ENCODE measurements at places on chromosomes 13 and 19. TPM values are rescaled to one million over a fixed set of nuclear protein-coding genes. Genes with fewer than 3 reads are reported as not detected.

DNA sequence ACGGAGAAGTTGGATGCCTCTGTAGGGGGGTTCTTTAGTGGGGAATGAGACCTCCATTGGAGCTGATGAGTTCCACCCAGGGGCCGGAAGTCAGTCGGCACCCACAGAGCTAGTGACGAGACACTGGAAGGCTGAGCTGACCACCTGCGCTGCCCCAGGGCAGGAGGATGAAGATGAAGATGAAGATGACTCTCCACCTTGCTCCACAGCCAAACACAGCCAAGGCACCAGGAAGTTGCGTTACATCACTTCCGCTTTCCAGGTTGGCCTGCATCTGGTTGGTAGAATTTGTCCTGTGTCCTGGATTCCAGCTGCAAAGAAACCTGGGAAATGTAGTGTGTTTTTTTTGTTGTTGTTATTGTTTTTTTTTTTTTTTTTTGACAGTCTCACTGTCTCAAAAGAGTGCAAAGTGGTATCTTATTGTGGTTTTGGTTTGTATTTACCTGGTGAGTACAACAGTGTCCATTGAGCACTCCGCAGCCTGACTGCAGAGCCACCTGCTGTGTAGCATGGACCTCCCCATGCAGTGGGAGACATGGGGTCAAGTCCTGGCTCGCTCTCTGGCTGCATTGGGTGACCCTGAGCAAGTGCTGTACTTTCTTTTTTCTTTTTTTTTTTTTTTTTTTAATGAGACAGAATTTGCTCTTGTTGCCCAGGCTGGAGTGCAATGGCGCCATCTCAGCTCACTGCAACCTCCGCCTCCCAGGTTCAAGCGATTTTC is 1.9 kb downstream of the TBC1D17 start:
- H3K36me3 ChIP-seq = peaks cover 61% of the 10 kb centered on the region
- peak; percentile 51 for DNase-seq
- peaks cover 26% of the 10 kb centered on the region for H3K4me1 ChIP-seq
- no peaks in the 10 kb centered on the region for H3K27me3 ChIP-seq
- no peak overlapping the region for H3K4me3 ChIP-seq

GRCh38 chr13:99312493-99312883 is 5.3 kb upstream of the GPR183 start:
- H3K27ac ChIP-seq = peak overlapping the region; percentile 13
- peaks cover 55% of the 10 kb centered on the region for H3K4me1 ChIP-seq
- H3K36me3 ChIP-seq = no peaks in the 10 kb centered on the region
- no peaks in the 10 kb centered on the region for H3K27me3 ChIP-seq

DNA sequence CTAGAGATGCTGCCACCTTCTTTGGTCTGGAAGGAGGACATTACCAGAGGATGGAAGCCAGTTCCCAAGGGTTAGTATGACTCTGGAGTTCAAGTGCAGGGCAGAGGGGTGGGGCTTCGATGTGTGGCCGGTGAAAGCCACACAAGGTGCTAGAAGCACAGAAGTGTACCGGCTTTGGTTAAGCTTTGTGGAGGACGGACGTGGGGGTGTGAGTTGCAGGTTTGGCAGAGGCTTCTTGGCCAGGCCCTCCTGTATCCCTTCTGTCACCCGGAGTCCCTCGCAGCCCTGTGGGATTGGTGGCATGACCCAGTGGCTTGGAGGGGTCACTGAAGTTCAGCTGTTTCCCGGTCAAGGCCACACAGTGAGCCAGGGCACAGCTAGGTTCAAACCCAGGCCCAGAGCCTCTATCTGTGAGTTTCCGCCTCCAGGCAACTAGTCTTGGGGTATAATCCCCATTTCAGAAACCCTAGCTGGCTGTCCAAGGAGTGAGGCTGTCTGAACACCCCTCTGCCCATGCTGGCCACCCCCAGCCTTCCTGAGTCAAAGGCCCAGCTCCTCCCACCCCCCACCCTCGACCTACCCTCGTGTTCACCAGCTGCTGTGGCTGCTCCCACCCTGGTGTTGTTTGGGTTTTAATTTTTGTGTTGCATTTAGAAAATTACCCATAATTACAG is 4.6 kb upstream of the SSBP4 start:
- peak; percentile 51 for DNase-seq
- H3K27me3 ChIP-seq = no peaks in the 10 kb centered on the region
- peak overlapping the region; percentile 80 for H3K4me3 ChIP-seq
- no peaks in the 10 kb centered on the region for H3K36me3 ChIP-seq
- peak overlapping the region; percentile 97 for H3K27ac ChIP-seq

- no peaks in the 10 kb centered on the region for H3K36me3 ChIP-seq
- no peaks in the 10 kb centered on the region for H3K27me3 ChIP-seq
- no peaks in the 10 kb centered on the region for H3K4me1 ChIP-seq
- DNase-seq = no peak
- no peak overlapping the region for H3K4me3 ChIP-seq
These were observed 19.2 kb upstream of the ZC3H13 start for GRCh38 chr13:46071590-46072249.

DNA sequence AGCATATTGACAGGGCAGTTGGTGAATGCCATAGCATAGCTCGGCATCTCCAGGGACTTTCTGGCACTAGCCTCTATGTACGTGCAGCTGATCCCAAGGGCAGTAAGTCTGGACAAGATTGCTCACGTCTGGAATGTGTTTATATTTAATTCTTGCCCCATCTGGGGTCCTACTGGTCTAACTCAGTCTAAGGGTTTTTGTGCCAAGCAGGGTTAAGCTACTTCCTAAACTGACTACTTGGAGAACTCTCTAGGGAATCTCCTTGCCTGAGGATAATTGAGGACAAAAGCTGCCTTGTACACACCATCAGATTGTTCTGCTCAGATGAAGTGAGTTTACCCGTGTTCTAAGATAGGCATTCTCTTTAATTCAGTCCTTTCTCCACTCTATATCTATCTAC is 358.1 kb downstream of the MYO16 start:
- no peaks in the 10 kb centered on the region for H3K36me3 ChIP-seq
- no peaks in the 10 kb centered on the region for H3K27me3 ChIP-seq
- H3K4me3 ChIP-seq = no peak overlapping the region
- DNase-seq = no peak
- no peak overlapping the region for H3K27ac ChIP-seq

DNA sequence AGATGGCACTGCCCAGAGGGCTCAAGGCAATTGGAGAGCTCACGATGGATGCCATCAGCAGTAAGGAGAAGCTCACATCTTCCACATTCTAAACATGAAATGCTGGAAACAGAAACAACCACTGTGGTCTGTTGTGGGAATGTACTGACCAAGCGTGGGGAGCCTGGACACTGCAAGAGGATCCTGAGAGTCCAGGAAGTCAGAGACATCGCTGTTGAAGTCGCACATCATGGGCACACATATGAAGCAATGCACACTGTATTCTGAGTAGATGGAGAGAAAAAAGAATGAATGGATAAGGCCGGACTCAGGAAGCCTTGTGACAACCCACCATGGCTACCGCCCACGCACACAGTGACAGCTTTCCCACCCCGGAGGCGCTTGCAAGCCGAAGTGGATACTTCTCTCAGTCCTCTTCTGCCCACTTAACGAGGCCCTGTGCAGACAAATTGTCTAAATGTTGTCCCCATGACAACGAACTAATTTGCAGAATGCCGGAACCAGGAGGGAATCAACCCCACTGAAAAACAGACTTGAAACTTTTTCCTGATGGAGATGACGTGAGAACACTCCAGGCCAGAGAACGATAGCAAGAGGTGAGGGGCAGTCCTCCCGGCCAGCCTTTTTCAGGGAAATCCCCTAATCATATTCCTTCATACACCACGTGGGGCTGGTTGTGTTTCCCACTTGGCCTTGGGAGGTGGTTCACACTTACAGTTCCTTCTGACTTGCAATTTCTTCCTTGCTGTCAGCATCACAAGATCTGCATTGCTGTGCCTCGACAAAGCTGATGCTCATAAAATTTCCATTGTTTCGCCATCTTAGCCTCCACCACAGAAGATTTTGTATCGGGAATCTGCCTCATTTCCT is 109.6 kb upstream of the SERP2 start:
- peaks cover 11% of the 10 kb centered on the region for H3K4me1 ChIP-seq
- H3K4me3 ChIP-seq = no peak overlapping the region
- no peaks in the 10 kb centered on the region for H3K36me3 ChIP-seq

GRCh38 chr19:18790566-18791314 is at the start of gene COMP:
COMP (minus strand) TSS chr19:18791305; CDS start chr19:18791269, 36 bp downstream.
- DNase-seq = no peak
- no peak within 1 kb of the TSS for H3K27ac ChIP-seq
- peak within 1 kb of the TSS; percentile 39 for H3K4me3 ChIP-seq
- peaks cover 42% of the 10 kb centered on the region for H3K4me1 ChIP-seq

GRCh38 chr13:40153516-40153915 is 498.1 kb downstream of the COG6 start:
- peaks cover 12% of the 10 kb centered on the region for H3K4me1 ChIP-seq
- no peaks in the 10 kb centered on the region for H3K36me3 ChIP-seq
- no peak overlapping the region for H3K27ac ChIP-seq
- H3K27me3 ChIP-seq = no peaks in the 10 kb centered on the region
- H3K4me3 ChIP-seq = no peak overlapping the region

DNA sequence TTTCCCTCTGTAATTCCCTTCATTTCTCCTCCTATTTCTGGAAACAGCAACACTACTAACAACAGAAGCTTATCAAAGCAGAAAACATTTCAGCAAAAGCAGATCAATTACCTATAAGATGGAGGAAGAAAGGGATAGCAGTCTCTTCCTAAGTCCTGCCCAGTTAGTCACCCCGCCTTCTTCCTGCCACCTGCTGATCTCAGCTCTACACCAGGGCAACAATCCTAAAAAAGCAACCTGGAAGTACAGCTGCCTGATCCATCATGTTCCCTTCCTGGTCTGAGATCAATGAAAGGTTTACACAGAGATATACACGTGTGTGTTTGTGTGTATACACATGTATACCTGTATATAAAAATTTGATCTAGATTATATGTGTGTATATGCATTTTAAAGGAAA is 59.4 kb downstream of the TSC22D1 start:
- H3K36me3 ChIP-seq = no peaks in the 10 kb centered on the region
- no peaks in the 10 kb centered on the region for H3K27me3 ChIP-seq
- H3K4me3 ChIP-seq = no peak overlapping the region
- DNase-seq = no peak
- no peak overlapping the region for H3K27ac ChIP-seq
- H3K4me1 ChIP-seq = no peaks in the 10 kb centered on the region

DNA sequence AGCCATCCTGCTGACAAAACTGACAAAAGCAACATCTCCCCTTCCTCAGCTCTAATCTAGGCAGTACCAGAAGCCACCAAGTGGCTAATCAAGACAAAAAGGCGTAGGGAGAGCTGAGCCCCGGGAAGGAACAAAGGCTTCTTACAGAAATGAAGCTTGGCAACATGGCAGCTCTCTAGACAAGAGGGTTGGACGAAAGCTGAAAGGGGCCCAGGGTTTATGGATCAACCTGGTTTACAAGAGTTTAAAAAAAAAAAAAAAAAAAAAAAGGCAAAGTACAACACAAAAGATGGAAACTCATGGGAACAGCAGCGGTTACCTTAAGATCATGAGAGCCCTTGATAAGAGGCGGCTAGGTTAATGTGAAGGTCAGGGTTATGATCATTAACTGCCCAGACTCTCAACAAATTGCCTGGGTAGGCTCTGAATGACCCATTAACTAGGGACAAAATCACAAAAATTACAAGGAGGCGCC is 14.0 kb downstream of the ZC3H4 start:
- H3K4me3 ChIP-seq = no peak overlapping the region
- no peaks in the 10 kb centered on the region for H3K36me3 ChIP-seq
- peak overlapping the region; percentile 1 for H3K27ac ChIP-seq
- H3K4me1 ChIP-seq = peaks cover 65% of the 10 kb centered on the region
- no peak for DNase-seq

- no peaks in the 10 kb centered on the region for H3K27me3 ChIP-seq
- peaks cover 5% of the 10 kb centered on the region for H3K36me3 ChIP-seq
- no peak overlapping the region for H3K4me3 ChIP-seq
- peak; percentile 54 for DNase-seq
These were observed 19.1 kb downstream of the CEBPG start for GRCh38 chr19:33392341-33393285.

- H3K27ac ChIP-seq = no peak overlapping the region
- no peak overlapping the region for H3K4me3 ChIP-seq
- H3K4me1 ChIP-seq = no peaks in the 10 kb centered on the region
- no peaks in the 10 kb centered on the region for H3K27me3 ChIP-seq
- DNase-seq = no peak
- H3K36me3 ChIP-seq = peaks cover 9% of the 10 kb centered on the region
These were observed 184.7 kb downstream of the PCCA start for GRCh38 chr13:100273552-100273951.

DNA sequence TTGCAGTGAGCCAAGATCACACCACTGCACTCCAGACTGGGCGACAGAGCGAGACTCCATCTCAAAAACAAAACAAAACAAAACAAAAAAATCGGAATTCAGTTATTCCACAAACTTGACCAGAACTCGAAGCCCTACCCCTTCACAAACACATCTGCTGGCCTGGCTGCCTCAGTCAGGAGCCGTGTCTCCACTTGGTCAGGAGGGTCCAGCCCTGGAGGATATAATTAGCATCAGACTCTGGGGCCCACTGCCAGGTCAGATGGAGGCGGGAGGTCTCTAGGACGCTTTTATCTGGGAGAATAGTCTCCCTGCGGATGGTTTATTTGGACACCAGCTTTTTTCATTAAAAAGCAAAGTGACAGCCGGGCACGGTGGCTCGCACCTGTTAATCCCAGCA is 8.0 kb downstream of the ELL start:
- no peaks in the 10 kb centered on the region for H3K27me3 ChIP-seq
- H3K27ac ChIP-seq = no peak overlapping the region
- no peak for DNase-seq
- H3K36me3 ChIP-seq = no peaks in the 10 kb centered on the region
- H3K4me3 ChIP-seq = no peak overlapping the region

GRCh38 chr19:39166571-39167391 is 30.0 kb upstream of the NCCRP1 start:
- H3K4me3 ChIP-seq = peak overlapping the region; percentile 49
- peaks cover 54% of the 10 kb centered on the region for H3K4me1 ChIP-seq
- no peaks in the 10 kb centered on the region for H3K27me3 ChIP-seq

LENG9 gene
- 7.3 TPM for total RNA-seq

SIGLEC6 gene
- total RNA-seq = 6.5 TPM

SHC2 gene
- total RNA-seq = 24.0 TPM

TSKS gene
- 1.2 TPM for total RNA-seq

ADGRE3 gene
- 25.5 TPM for total RNA-seq

KCNC3 gene
- 11.1 TPM for total RNA-seq

ZNF880 gene
- 18.3 TPM for total RNA-seq

CHST8 gene
- total RNA-seq = not detected

EFNA2 gene
- total RNA-seq = not detected

POLD1 gene
- total RNA-seq = 35.1 TPM

ALOX5AP gene
- total RNA-seq = 311 TPM

SEMA6B gene
- total RNA-seq = 11.3 TPM

Data from lower lobe of right lung (tissue), 2 donors.